ENCODE measurements at places on chromosomes 2 and 18.

- no peak for DNase-seq
Observed at GRCh38 chr2:222722327-222722946, 51.0 kb downstream of the MOGAT1 start.

GRCh38 chr2:47026748-47027534 is 111.3 kb upstream of the MCFD2 start:
- DNase-seq: no peak

GRCh38 chr18:59054496-59055287 is 85.0 kb upstream of the SEC11C start:
- DNase-seq: peak; percentile 90

GRCh38 chr2:119608553-119608952 is 64.3 kb downstream of the CFAP221 start:
- no peak for DNase-seq

DNA sequence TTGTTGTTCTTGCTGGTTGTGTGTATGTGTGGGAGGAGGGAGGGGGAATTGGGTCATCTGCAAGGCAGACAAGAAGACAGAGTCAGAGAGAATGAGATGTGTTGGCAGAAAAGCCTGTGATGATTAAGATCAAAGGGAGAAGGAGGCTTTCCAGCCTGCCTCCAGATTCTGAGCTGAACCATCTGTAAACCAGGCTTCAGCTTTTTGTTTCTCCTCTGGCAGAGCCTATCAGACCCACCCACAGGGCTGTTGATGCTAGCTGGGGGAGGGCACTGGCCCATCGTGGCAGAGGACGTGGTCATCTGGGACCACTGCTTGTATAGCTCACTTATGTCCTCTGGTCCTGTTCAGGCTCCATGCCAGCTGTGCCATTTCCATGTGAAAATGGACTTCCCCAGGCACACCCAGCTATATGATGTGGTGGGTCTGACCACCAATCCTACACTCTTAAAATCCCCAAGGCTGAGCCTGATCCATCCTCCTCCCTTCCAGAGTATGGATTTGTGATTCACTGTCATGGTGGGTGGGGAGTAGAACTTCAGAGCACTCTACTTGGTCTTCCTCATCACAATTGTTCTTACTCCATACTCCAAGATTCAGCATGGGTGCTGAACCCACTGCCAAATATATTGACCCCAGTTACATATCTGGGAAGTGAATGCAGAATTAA is 27.8 kb upstream of the COL6A3 start:
- DNase-seq: no peak

DNA sequence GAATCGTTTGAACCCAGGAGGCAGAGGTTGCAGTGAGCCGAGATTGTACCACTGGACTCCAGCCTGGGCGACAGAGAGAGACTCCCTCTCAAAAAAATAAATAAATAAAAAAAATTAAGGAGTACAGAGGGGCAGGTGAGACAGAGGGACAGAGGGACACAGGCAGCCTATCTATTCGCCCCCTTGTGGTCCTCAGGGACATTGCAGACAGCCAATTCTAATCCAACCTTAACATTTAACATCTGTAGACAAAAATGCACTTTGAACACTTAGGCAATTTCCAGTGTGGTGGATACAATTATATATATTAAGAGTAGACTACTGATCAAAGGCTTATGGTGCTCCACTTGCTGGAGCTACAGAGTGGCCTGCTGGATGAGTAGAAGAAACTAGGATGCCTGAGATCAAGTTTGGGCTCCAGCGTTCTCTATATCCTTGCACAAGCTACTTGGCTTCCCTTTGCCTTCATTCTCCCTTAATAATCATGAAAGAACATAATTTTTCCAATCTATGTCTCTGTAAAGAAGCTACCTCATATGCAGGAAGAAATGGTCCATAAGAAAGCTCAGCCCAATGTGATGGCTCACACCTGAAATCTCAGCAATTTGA is 8.2 kb upstream of the SMARCAL1 start:
- DNase-seq: peak; percentile 22

DNA sequence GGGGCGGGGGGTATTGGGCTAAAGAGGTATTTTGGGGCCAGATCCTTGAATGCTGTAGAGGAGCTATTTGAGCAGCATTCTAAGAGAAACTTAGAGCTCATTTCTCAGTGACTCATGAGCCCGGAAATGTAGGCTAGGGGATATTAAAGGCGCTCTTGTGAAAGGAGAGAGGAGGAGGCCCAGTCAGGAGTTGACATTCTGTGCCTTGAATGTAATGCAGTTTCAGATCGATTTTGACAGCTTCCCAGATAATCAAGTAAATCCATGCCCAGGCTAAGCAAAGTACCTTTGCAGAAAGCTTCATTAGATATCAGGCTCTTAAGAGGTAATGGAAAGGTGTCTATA is 1.5 kb downstream of the CAB39 start:
- DNase-seq: peak; percentile 17

DNA sequence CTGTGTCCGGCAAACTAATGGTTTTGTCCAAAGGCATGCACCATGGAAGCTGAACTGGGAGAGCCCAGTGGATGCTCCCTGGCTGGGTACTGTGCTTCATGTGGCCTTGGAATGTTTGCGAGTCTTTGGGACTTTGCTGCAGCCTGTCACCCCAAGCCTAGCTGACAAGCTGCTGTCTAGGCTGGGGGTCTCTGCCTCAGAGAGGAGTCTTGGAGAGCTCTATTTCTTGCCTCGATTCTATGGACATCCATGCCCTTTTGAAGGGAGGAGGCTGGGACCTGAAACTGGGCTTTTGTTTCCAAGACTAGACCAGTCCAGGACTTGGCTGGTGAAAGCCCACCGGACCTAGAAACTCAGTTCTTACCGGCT is 1.7 kb downstream of the MARS2 start:
- DNase-seq: peak; percentile 21

DNA sequence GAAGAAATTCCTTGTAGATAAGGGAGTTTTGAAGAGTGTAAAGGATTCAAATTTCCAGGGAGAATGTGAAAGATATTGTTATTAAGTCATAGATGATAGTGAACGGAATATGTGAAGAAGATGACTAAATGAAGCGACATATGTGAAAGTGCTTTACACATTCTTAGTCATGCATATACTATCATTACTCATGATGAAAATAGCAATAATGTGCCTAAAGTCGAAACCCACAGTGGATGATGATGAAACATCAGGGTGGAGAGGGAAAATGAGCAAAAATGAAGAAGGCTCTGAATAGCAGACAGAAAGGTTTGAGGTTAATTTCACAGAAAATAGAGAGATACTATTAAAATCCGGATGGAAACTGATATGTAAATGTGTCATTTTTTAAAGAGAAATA is 1237.1 kb downstream of the LRP1B start:
- no peak for DNase-seq

GRCh38 chr2:29326926-29327325 is 211.7 kb downstream of the CLIP4 start:
- DNase-seq: no peak

DNA sequence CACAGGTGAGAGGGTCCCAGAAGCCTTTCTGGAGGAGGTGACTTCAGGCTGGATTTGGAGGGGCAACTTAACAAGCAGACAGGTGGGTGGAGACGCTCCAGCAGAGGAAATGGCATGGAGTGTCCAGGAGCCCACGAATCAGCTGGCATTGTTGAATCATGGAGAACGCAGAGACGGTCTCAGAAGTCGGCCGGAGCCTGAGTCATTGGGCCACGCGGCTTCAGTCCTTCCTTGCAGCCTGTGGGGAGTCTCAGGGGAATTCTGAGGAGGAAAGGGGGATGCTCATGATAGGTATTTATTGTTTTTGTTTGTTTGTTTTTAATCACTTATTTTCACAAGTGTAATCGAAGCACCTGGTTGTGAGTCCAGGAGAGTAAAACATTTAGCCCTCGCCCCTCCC is 184.6 kb upstream of the HDAC4 start:
- no peak for DNase-seq

GRCh38 chr2:67054728-67055127 is 342.4 kb upstream of the ETAA1 start:
- peak; percentile 47 for DNase-seq

DNA sequence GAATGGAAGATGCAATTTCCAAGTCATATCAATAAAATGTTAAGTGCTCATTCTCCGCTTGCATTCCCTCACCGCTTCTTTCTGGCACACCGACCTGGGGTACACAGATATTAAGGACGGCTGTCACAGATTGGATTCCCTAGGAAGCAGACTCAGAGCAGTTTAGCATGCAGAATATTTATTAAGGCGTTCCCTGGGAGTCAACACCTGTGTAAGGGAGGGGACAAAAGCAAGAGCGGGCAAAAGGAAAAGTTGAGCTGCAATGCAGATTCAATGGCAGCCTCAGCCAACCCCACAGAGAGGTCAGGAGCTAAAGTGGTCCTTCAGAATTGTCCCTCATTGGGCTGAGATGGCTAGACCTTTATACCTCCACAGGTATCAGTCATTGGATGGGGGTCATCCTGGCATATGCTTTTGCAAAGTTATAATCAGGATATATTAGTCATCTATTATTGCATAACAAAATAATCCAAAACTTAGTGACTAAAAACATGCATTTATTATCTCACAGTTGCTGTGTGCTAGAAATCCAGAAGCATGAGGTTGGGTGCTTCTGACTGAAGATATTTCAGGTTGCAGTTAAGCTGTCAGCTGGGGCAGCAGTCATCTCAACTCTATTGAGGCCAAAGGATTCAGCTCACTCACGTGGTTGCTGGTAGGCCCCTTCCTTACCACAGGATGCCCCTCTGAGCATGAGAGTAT is 27.0 kb upstream of the INO80D start:
- DNase-seq: no peak

- peak; percentile 69 for DNase-seq
Observed at GRCh38 chr2:9703701-9704221, 73.0 kb upstream of the YWHAQ start.

DNA sequence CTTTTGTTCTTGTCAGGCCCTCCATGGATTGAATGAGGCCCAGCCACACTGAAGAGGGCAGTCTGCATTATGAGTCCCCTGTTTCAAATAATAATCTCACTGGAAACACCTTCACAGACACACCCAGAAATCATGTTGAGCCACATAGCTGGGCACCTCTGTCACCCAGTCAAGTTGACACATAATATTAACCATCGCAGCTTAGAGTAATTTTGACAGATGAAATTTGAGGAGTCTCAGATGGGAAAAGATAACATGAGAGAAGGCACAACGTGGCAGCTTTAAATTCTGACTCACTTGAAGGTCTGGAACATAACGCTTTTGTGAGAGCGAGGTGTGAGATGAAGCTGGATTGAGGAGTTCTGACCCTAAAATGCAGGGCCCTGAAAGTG is 70.9 kb upstream of the TMEM87B start:
- DNase-seq: no peak

DNA sequence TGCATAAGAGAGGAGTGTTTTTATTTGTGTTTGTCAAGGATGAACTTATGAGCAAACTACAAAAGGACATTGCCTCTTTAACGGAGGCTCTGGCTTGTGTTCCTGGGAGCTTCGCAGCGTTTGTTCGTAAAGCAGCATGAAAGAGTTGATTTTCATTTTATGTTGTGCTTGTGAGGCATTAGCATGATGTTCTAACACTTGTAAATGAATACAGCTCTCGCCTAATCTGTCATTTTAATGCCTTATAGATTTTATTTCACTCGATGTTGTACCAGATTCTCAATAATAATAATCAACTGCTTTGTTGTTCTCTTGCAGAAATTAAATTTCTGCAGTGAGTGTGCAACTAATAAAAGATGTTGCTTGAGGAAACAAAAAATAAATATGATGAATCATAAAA is 687.3 kb upstream of the FANCL start:
- DNase-seq: no peak

DNA sequence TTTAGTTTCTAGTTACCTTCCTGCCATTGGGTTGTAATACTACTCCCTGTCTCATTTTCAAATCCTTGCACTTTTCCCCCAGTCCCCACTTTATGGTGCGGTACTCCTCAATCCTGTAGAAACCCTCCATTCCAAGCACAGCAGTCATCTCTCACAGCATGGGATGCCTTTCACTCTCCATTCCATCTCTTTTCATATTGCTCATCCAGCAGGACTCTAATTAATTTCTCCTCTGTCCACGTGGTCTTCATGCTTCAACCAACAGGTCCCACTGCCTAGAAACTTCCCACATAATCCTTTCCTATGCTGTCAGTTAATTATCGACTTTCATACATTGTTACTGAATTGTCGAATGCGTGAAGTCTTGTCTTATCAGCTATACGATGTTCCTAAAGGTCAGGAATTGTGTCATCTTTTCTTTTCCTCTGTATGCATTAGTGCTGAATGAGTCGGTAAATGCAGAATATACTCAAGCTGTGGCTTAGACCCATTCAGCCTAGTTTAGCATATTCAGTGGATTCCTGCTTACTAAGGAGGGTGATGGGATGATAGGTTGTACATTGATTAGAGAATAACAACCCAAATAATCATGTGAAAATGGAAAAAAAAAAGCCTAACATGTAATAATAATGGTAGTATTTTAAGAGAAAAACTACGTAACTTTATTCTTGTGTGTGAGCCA is 89.7 kb downstream of the CRIM1 start:
- no peak for DNase-seq

DNA sequence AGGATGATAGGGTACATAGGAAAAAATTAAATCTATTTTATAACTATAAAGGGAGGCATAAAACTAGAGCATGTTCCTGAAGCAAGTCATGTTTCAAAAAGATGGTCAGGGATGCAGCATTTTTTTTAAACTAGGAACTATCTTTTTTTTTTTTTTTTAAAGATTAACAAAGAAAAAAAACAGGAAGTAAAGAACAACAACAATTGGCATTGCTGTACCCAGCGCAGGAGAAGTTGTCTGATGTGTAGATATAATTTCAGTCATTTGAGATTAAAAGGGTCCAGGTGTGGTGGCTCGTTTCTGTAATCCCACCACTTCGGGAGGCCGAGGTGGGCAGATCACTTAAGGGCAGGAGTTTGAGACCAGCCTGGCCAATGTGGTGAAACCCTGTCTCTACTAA is 41.5 kb downstream of the PMAIP1 start:
- no peak for DNase-seq

DNA sequence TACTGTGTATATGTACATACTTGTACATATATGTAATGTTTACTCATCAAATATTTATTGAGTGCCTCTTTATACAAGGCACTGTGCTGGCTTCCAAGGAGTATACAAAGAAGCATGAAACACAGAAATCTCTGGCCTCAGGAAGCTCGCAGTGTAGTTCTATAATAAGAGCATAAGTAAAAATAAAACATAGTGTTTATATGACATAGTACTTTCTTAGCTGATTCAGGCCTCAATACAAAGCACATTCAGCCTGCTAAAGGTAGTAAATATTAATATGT is 13.9 kb downstream of the STAMBP start:
- no peak for DNase-seq

DNA sequence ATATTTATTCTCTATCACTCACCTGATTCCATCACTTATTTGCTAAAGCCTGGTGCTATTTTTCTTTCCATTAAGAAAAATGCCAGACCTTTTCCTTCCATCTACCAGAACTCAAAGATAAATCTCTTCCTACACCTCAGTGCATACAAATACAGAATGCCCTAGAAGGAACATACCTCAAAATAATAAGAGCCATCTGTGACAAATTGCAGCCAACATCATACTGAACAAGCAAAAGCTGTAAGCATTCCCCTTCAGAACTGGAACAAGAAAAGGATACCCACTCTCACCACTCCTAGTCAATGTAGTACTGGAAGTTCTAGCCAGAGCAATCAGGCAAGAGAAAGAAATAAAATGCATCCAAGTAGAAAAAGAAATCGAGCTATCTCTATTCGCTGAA is 315.9 kb upstream of the UBE2E3 start:
- DNase-seq: no peak

- DNase-seq: peak; percentile 57
Observed at GRCh38 chr18:59604877-59605276, 92.3 kb downstream of the CCBE1 start.

All from NCI-H69 (cell line).